ENCODE measurements at places on chromosomes 7 and 10.

GRCh38 chr10:58414270-58415041 is 29.2 kb downstream of the TFAM start:
- no peak for DNase-seq

GRCh38 chr7:158063850-158064610 is 523.6 kb downstream of the PTPRN2 start:
- DNase-seq, result no peak

GRCh38 chr7:14236834-14237233 is 247.4 kb upstream of the ETV1 start:
- DNase-seq, result no peak

DNA sequence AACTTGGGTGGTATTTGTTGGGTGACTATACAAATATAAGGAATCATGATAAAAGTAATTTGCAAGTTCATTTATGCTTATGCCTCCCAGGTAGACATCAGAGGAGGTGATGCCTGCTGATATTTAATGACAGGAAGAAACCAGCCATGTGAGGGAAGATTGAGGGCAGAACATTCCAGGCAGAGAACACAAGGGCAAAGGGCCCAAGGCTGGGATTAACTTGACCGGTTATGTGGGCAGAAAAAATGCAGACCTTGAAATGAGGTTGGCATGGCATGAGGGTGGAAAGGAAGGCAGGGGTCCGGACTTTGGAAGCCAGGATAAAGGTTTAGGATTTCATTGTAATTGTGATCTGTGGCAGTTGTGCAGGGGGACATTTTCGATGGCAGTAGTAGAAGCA is 68.0 kb upstream of the MTPN start:
- DNase-seq, result no peak

DNA sequence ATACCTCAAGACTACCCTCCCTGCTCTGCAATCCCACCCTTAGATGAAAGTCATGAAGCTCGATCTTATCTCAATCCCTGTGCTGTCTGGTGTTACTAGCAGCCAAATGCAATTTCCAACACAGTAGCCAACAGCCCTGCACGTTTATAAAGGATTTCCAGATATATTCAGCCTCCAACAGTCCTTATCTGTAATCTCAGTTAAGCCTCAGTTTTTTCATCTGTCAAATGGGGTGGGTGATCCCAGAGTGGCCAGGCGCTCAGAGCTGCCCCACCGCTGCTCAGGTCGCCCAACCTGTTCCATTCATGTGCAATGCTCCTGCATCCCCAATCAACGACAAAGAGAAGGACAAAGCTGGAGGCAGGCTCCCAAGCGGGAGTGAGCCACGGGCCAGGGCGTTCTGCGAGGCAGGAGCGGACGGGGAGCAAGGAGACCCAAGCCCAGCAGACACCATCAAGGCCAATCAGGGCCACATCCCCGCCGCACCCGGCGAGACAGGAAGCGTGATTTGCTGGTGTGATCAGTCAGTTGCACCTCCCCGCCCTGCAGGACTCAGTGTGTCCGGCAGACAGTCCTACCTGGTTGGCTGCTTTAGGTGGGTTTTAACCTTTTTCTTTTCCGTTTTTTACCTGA is 19.7 kb downstream of the PDGFA start:
- no peak for DNase-seq

DNA sequence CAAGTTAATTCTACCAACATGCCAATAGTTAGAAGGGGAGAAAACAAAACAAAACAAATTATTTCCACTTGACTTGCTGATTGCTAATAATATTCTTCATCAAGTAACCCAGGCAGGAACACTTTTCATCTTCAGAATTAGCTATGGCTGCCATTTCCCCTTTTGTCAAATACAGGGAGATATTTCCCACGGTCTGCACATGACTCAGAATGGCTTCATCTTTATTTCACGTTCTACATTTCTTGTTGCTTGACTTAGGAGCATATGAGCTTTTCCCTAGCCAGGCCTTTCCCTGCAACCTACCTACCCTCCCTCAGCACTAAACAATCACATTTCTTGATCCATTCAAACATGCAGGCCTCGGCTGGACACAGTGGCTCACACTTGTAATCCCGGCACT is 6.5 kb downstream of the CPVL start:
- DNase-seq, result no peak

Data from activated CD4-positive, alpha-beta T cell treated with anti-CD3 and anti-CD28 coated beads, Interleukin-2, Interleukin-4, amounts not matched to agents 100 ng/mL and 50 ng/mL, durations not matched to agents 16 hours and 8 hours (primary cell).